ENCODE measurements at places on chromosomes 3 and 15.

DNA sequence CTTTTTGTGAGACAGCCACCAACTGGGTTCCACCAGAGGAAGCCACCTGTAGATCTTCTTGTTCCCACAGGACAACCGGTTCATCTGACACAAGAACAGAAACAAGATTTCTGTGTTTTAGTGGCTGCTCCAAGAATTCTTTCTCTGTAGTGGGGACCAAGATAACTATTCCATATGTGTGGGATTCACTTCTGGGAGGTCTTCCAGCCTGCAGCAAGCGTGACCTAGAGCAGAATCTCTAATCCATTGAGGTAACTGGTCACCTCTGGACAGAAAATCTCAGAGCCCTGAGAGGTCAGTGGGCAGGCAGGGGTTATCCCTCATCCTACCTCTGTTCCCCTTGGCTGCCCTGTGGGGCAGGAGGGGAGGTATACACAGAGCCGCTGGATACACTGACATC is 311.3 kb downstream of the NTRK3 start:
- no peak for DNase-seq
- no peaks in the 10 kb centered on the region for H3K4me1 ChIP-seq
- H3K27ac ChIP-seq, result no peak overlapping the region

- DNase-seq, result no peak
- peaks cover 41% of the 10 kb centered on the region for H3K36me3 ChIP-seq
- no peaks in the 10 kb centered on the region for H3K4me1 ChIP-seq
- no peak overlapping the region for H3K27ac ChIP-seq
- H3K4me3 ChIP-seq, result no peak overlapping the region
Measured at GRCh38 chr15:52359722-52360121, 64.1 kb upstream of the MYO5C start.

DNA sequence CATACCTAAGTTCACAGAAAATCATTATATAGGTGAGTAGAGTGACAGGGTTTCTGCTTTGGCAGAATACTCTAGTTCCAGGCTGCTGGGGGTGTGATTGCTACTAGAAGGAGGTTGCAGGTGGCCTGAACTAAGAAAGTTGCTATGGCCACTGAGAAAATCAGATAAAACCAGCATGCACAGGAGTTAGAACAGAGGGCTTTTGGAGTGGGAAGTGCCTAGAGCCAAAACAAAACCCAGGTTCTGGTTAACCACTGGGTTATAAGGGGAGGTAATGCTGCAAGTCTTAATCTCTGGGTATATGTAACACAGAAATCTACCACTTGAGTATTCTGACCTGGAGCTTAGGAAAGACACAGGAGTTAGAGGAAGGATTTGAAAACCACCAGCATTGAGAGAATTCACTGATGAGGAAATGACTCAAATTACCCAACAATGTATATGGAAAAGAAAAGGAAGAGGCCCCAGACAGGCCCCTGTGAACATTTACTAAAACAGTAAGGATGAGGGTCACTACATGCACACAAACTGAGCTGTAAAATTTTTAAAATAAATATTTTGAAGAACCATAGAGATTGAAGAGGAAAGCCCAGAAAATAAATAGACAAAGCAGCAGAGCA is 60.0 kb downstream of the PLOD2 start:
- no peak for DNase-seq
- no peaks in the 10 kb centered on the region for H3K36me3 ChIP-seq
- H3K27ac ChIP-seq, result no peak overlapping the region
- H3K4me1 ChIP-seq, result no peaks in the 10 kb centered on the region

DNA sequence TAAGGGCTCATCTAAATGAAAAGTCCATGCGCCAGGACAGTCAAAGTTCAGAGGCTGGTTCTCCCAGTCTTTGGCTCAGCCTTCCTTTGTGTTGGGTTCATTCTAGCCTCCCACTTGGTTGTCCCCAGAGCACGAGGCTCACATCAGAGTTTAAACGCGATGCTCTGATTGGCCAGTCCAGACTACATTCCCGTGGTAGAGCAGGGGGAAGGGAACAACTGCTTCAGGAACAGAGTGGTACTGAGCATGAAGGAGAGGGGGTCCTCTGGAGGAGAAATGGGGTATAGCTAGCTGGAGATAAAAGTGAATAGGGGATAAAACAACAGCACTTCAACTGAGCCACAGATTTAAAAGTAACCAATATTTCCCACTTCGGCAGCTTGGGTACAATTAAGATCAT is 32.2 kb downstream of the ANAPC13 start:
- no peaks in the 10 kb centered on the region for H3K36me3 ChIP-seq
- H3K4me1 ChIP-seq, result no peaks in the 10 kb centered on the region
- H3K27me3 ChIP-seq, result peaks cover 25% of the 10 kb centered on the region
- no peak for DNase-seq
- no peak overlapping the region for H3K4me3 ChIP-seq

GRCh38 chr3:13598201-13598600 is 49.3 kb downstream of the FBLN2 start:
- no peak overlapping the region for H3K27ac ChIP-seq
- H3K4me3 ChIP-seq, result no peak overlapping the region

GRCh38 chr3:11168881-11169805 is 14.8 kb downstream of the HRH1 start:
- no peaks in the 10 kb centered on the region for H3K36me3 ChIP-seq
- H3K4me3 ChIP-seq, result no peak overlapping the region
- no peak for DNase-seq
- no peaks in the 10 kb centered on the region for H3K4me1 ChIP-seq

DNA sequence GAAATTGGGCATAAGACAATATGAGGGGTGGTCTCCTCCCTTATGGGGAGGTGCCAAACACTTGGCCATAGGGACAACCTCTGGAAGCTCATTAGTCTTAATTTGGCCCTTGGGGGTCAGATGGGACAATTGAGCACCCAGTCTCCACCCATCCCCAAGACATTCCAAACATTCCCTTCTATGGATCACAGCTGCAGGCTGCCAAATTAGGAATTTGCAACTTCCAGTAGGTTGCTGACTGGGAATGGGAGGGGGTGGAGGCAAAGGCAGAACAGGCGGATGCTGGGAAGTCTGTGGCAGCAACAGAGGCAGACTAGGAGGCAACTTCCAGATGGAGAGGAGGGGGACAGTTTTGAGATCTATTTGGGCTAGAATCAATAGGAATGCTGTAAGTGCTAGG is 1.4 kb upstream of the PDHB start:
- DNase-seq, result no peak
- H3K36me3 ChIP-seq, result peaks cover 18% of the 10 kb centered on the region

DNA sequence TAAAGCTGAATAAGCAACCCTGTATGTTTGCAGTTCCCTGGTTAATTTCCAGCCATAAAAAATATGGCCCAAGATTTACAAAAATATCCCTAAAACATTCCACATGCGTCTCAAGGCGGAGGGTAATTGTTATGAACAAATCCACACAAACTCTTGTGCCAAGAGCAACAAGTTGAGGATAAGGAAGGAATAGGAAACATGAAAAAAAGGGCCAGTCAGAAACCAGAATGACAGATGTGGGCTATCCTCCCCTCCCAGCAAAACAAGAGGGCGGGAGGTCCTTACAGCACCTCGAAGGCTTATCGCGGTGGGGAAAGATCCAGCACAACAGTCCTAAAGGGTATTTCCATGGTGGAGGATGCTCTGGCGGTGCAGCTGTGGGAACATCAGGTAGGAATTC is 155.6 kb upstream of the HES1 start:
- no peak overlapping the region for H3K4me3 ChIP-seq
- no peaks in the 10 kb centered on the region for H3K36me3 ChIP-seq
- DNase-seq, result no peak

- peaks cover 7% of the 10 kb centered on the region for H3K36me3 ChIP-seq
- peaks cover 11% of the 10 kb centered on the region for H3K4me1 ChIP-seq
- no peak overlapping the region for H3K27ac ChIP-seq
- no peaks in the 10 kb centered on the region for H3K27me3 ChIP-seq
Measured at GRCh38 chr15:85615930-85616329, 178.8 kb downstream of the KLHL25 start.

DNA sequence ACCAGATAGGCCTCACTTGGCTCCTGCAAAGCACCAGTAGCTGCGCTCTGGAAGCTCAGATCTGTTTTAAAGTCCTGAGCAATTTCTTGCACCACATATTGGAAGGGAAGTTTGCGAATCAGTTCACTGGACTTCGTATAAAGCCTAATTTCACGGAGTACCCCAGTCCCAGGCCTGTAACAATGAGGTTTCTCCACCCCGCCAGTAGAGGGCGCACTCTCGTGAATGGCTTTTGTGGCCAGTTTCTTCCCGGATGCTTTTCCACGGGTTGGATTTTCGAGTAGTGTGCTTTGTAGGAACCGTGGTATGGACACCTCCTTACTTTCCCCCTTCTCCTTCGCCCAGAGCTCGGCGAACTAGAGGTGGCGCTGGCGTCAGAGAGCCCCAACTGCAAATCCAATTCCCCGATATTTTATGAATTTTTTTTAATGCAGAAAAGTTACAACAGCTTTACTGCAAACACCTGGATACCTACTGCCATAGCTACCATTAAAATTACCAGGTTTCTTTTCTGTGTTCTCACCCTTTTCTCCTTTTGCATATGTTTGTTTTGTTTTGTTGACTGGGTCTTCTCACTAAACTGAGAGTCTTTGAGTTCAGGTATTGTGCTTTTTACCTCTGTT is 13.3 kb downstream of the RARB start:
- H3K4me1 ChIP-seq, result no peaks in the 10 kb centered on the region
- no peak overlapping the region for H3K4me3 ChIP-seq
- no peaks in the 10 kb centered on the region for H3K27me3 ChIP-seq
- H3K36me3 ChIP-seq, result no peaks in the 10 kb centered on the region
- no peak for DNase-seq
- no peak overlapping the region for H3K27ac ChIP-seq

- no peak overlapping the region for H3K4me3 ChIP-seq
- H3K27me3 ChIP-seq, result no peaks in the 10 kb centered on the region
- DNase-seq, result no peak
- no peaks in the 10 kb centered on the region for H3K36me3 ChIP-seq
- no peak overlapping the region for H3K27ac ChIP-seq
Measured at GRCh38 chr3:120681018-120681417, 1.0 kb downstream of the HGD start.

DNA sequence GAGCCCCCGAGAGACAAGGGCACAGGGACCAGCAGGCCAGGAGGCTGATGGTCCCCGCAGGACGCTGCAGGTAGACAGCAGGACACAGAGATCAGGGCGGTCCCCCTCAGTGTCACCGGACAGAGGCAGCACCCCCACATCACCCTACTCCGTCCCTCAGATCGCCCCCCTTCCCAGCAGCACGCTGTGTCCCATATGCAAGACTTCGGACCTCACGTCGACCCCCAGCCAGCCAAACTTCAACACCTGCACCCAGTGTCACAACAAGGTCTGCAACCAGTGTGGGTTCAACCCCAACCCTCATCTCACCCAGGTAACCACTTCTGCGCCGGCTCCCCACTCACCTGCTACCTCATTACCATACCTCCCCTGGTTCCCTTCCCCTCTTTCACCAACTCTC is 49.1 kb upstream of the APEH start:
- no peak overlapping the region for H3K27ac ChIP-seq
- peaks cover 12% of the 10 kb centered on the region for H3K27me3 ChIP-seq
- H3K4me3 ChIP-seq, result no peak overlapping the region
- peaks cover 11% of the 10 kb centered on the region for H3K4me1 ChIP-seq

GRCh38 chr3:185460719-185461350 is 38.0 kb downstream of the TMEM41A start:
- no peaks in the 10 kb centered on the region for H3K4me1 ChIP-seq
- no peaks in the 10 kb centered on the region for H3K27me3 ChIP-seq
- no peak overlapping the region for H3K4me3 ChIP-seq
- DNase-seq, result no peak
- H3K27ac ChIP-seq, result no peak overlapping the region

DNA sequence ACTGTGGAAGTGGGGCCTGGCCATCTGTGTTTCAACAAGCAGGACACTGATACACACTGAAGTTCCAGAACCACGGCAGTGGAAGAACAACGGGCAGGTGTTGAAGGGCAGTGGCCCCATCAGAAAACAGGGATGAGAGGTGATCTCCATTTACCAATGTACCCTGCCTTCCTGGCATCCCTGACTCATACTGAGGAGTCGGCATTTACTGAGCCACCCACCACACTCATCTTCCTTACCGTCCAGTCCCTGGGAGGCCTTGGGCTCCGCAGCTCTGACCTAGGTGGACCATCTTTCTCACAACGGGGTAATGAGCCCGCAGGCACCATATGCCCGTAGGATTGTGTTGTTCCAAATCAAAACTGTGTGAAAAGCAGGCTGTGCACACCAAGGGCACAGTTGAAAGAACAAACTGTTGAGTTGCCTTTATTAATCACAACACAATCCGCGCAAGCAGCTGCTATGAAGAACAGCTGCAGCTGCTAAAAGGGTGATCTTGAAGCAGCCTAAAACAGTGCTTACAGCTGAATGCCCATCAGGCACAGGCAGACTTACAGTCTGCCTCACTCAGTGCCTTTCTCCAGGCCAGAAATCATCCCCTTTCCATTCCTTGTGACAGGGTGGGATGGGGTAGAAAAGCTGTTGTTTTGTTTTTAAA is 12.9 kb downstream of the MB21D2 start:
- peaks cover 73% of the 10 kb centered on the region for H3K36me3 ChIP-seq
- H3K27me3 ChIP-seq, result no peaks in the 10 kb centered on the region
- no peak overlapping the region for H3K4me3 ChIP-seq
- no peak for DNase-seq
- no peak overlapping the region for H3K27ac ChIP-seq

GRCh38 chr3:106440672-106441071 is 571.9 kb upstream of the CBLB start:
- H3K4me1 ChIP-seq, result no peaks in the 10 kb centered on the region
- H3K27me3 ChIP-seq, result no peaks in the 10 kb centered on the region
- H3K27ac ChIP-seq, result no peak overlapping the region
- DNase-seq, result no peak
- H3K4me3 ChIP-seq, result no peak overlapping the region
- no peaks in the 10 kb centered on the region for H3K36me3 ChIP-seq

- H3K4me3 ChIP-seq, result no peak overlapping the region
- peaks cover 55% of the 10 kb centered on the region for H3K36me3 ChIP-seq
- no peaks in the 10 kb centered on the region for H3K27me3 ChIP-seq
- DNase-seq, result no peak
- peaks cover 38% of the 10 kb centered on the region for H3K4me1 ChIP-seq
- H3K27ac ChIP-seq, result peak overlapping the region; percentile 77
Measured at GRCh38 chr15:44598892-44599291, 61.9 kb downstream of the EIF3J start.
